ENCODE measurements at places on chromosomes 1 and 21.

GRCh38 chr21:41958886-41959563, 5.2 kb upstream of the C2CD2 start:
- DNase-seq: no peak

- no peak for DNase-seq
These were observed 57.6 kb upstream of the CD34 start for GRCh38 chr1:207968521-207969009.

- DNase-seq: no peak
These were observed 1.6 kb upstream of the KCND3 start for GRCh38 chr1:111990878-111991718.

- no peak for DNase-seq
These were observed 77.8 kb upstream of the PRMT6 start for GRCh38 chr1:106978477-106979322.

DNA sequence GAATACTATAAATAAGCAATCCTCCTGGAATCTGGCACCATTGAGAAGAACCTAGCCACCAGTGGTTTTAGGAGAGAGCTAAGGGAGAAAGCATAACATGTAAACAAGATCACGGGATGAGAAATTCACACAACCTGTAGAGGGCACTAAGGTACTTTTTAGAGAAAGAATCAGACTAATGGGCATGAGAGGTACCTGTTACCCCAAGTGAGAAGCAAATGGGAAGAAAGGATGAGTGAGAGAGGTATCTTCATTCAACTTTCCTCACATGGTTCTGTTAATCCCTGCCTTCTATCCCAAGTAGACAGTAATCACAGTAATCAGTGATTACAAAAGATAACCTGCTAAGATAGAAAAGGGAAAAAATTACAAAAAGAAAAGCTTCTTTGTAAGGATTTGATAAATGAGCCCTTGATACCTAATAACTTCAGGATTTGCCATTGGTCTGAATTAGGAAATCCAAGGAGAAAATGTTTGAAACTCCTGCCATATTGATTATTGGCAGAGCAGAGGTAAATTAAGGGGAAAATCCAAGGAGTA, 251.1 kb upstream of the ADGRL2 start:
- DNase-seq: no peak

GRCh38 chr1:211553549-211553948, 25.4 kb downstream of the SLC30A1 start:
- no peak for DNase-seq

DNA sequence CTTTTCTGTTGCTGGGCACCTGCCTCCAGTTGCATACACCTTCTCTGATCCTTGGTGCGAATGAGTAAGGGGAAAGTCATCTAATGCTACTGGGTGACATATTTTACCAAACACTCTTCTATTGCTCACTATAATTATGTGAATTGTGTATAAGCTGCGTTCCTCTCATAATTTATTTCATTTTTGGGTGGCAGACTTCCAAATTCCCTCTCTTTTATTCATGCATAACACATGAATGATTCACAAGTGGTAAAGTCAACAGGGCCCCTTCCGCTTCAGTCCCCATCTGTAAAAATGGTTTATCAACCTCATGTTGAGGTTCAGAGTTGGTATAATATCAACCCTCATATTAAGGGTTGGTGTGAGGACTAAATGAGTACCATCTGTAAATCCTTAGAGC, 3.2 kb upstream of the QSOX1 start:
- DNase-seq: no peak

- DNase-seq: no peak
These were observed 11.2 kb upstream of the HMGCS2 start for GRCh38 chr1:119779869-119780356.

- peak; percentile 99 for DNase-seq
These were observed at the start of gene LTN1 for GRCh38 chr21:28992526-28993292. TSS of gene LTN1 (minus strand) at chr21:28992877. CDS start at chr21:28992805, 72 bp downstream.

DNA sequence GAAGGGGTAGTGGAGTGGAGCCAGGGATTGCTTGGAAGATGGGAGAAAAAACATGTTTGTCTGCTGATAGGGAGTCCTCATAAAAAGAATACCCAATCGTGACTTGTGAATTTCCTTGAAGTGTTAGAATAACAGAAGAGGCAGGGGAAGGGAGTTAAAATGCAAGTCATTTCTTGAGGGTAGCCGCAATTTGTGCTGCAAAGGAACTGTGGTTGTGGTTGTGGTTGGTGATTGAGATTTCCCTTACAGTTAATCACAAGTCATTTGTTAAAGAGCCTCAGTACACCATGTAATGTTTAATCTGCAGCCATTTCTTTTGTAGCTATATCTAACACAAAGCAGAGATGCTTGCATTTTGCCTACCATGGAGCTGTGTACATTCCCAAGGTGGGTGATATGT, 38.5 kb upstream of the EGLN1 start:
- DNase-seq: peak; percentile 9

DNA sequence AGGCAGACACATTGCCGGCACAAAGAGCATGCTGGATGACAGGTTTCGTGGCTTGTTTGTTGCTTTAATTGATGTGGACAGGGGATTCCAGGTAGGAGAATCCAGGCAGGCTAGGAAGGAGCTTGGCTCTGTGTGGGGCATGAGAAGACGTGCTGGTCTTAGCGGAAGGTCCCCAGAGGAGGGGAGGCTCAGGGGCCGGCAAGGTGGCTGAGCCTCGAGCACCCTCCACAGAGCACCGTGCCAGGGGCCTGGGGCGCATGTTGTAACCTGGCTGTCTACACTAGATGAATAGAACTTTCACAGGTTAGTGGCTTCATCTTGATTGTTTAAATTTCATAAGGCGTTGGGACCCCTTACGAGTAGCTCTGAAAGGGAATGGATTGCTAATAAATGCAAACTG, 223.1 kb downstream of the CAMTA1 start:
- DNase-seq: no peak

DNA sequence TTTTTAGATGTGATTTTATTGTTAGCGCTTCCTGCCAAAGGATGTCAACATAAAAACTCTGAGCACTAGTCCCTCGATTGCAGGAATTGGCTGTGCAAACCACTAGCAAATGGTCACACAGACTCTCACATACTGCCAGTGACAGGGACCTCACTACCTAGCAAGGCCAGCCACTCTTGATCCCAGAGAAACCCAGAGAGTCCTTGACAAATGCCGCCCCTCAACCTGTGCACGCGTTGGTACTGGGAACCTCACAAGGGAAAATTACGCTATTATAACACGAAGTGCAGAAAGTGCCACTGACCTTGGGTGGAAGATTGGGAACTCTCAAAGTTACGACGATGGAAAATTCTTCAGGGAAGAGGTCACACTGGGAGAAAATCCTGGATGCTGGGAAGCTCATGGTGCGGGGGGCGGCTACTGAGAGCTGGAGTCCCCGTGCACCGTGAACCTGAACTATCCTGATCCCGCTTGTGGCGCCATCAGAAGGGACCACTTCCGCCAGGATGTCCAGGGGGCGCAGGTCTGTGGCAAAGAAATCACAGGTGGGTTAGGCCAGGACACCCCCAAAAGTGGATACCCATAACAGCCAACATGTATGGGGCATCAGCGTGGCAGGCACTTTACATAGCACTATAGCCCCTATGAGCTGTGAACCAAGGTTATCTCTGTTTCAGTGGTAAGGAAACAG, 5.9 kb upstream of the KRTAP10-4 start:
- no peak for DNase-seq

DNA sequence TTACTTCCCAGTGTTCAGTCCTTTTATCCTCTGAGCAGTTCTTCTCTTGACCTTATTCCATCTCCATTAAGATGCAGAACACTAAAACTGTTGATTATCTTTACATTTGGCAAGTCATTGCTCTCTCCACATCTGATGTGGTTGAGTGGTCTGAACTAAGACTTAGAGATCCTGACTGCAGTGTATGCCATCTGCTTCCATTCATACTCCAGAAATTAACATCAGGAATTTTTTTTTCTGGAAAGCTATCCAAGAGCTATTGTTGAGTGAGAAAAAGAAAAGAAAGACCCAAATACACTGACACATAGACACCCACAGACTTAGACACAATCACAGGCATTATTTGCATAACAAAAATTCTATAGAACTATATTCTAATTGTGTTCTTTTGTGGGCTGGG, 3.7 kb upstream of the TRIM62 start:
- DNase-seq: no peak

- no peak for DNase-seq
These were observed 55.4 kb upstream of the GRIK3 start for GRCh38 chr1:37089750-37090149.

- no peak for DNase-seq
These were observed 70.9 kb upstream of the ACOT11 start for GRCh38 chr1:54477153-54477561.

GRCh38 chr21:19999369-20000272, 998.6 kb upstream of the NCAM2 start:
- no peak for DNase-seq

DNA sequence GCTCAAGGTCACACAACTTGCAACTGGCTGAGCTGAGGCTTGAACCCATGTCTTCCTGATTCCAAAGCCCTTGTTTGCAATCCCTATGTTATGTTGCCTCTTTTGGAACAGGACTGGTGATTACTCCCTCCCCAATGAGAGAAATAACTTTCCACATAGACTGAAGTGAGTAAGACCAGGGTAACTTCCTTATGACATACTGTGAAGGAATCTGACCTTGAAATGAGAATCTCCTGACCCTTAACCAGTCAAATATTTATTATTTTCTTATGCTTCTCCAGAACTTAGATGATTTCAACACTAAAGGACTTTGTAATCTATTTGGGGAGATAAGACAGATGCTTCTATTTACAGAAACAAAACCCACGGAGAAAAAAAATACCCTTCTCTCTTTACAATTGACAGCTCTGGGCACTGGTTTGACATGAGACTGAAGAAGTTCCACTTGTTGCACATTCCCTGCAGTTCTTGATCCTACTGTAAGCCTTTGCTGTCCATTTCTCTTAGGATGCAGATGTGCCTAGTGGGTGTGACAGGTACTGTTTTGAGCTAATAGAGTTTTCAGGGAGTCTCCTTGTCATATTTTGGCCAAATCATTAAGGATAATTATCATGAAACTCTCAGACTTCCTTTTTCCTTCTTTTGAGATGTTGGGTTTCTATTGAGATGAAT, 3.9 kb upstream of the RPTN start:
- DNase-seq: no peak

- no peak for DNase-seq
These were observed 199.8 kb downstream of the ST6GALNAC3 start for GRCh38 chr1:76274302-76274701.

DNA sequence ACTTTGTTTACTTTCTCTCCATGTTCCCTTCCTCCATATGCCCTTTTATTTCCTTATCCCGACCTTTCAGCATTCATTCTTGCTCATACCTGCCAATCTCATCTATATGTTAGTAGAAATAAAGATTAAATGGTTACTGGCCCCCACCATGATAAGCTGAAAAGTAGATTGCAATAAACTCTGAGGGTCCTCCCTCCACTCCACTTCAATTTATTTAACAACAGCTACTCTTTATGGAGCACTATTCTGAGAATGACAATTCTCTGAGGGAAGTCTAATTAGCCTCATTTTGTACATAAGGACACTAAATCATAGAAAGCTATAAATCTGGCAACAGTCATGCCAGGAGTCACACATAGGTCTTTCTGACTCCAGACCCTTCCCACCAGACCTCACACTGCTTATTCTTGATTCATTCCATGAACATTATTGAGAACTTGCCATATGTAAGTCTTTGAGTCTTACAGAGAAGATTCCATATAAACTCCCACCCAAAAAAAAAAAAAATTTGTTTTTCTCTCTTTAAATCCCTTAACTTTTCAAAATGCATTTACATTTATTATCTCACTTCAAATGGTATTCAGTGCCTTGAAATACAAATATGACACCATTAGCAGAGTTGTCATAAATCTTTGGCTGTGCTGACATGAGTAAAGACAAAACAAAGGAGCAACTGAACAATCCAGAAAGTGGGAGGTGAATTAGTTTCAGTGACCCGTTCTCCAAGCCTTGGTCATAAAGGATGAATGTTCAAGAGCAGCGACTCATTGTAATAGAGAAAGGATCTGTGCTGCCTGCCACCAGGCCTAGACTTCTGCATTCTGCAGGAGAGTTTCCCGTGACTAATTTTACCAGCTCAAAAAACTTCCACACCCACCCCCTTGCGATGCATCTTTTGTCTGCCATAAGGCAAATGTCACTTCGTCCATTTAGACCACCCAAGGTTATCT, 28.5 kb downstream of the PALMD start:
- no peak for DNase-seq

GRCh38 chr1:15786581-15786980, 20.9 kb downstream of the UQCRHL start:
- DNase-seq: no peak

- no peak for DNase-seq
These were observed 32.0 kb upstream of the TDRD10 start for GRCh38 chr1:154469844-154470560.

- DNase-seq: no peak
These were observed 977 bp downstream of the PRPF3 start for GRCh38 chr1:150322310-150322709.

- DNase-seq: no peak
These were observed 2.8 kb downstream of the MAN1A2 start for GRCh38 chr1:117370071-117370470.

- no peak for DNase-seq
These were observed 749 bp upstream of the TMEM39B start for GRCh38 chr1:32071758-32072621.

DNA sequence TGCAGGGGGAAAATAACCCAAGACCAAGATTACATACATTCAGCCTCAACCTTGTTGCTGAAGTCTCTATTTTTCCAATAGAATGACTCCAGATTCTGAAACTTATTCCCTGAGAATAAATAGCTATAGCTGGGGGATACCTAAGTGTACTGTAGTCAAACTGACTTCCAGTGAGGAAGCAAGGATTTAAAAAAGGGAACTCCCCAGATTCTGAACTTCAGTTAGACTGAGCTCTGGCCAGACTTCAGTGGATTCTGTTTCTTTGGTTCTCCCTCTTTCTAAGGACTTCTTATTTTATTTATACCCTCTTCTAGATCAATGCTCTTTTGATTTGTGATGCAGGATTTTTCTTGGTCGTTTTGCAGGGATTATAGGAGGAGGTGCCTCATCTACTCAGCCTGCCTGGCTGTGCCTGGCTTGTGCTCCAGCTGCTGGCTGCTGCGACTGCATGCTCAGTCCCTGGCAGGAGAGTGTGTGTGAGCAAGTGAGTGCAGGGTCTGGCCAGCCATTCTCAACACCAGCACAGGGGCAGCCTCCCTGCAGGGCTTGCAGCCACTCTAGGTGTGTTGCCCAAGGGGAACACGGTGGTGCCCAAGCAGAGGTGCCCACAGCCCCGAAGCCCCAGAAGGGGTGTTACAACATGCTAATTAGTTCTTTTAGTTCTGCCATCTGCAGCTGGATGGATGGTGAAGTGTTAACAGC, 43.0 kb downstream of the SPATA17 start:
- no peak for DNase-seq

DNA sequence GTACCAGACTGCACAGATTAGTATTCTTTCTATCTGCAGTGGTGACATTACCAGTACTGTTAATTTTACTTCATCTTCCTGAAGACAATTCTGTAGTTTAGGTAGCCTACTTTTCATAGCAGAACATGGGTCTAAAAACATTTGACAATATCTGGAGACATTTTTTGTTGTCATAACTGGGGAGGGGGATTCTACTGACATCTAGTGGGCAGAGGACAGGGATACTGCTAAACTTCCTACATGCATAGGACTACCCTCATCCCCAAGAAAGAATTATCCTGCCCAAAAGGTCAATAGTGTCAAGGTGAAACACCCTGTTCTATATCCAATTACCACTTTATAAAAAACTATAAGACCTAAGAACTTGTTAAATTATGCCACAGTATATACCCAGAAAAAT, 3.4 kb upstream of the ARHGAP29 start:
- no peak for DNase-seq

- no peak for DNase-seq
These were observed 12.5 kb upstream of the UBR4 start for GRCh38 chr1:19222573-19222972.
